ENCODE measurements at places on chromosomes 5 and 9. TPM values are rescaled to one million over a fixed set of nuclear protein-coding genes. Genes with fewer than 3 reads are reported as not detected.

DNA sequence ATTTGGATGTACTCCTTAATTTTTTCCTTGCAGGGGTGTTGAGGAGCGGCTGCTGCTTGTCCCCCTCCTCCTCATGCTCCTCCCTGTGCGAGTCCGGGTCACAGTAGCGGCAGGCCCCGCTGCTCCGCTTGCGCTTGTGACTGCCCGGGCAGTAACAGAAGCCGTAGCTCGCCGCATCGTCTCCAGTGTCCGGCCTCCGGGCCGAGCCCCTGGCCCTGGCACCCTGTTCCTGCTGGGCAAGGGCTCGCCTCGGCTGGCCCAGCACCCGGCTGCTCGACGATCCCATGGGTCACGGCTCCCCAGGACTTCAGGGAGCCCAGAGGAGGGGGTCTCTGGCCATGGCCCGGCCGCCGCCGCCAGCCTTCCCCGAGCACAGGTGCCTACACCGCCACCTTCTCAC lies at the start of gene GMCL2:
Gene GMCL2 (minus strand): TSS at position 358 of the 400 bp plus-strand sequence. CDS start 72 bp downstream, at position 286.
- DNase-seq = no peak

DNA sequence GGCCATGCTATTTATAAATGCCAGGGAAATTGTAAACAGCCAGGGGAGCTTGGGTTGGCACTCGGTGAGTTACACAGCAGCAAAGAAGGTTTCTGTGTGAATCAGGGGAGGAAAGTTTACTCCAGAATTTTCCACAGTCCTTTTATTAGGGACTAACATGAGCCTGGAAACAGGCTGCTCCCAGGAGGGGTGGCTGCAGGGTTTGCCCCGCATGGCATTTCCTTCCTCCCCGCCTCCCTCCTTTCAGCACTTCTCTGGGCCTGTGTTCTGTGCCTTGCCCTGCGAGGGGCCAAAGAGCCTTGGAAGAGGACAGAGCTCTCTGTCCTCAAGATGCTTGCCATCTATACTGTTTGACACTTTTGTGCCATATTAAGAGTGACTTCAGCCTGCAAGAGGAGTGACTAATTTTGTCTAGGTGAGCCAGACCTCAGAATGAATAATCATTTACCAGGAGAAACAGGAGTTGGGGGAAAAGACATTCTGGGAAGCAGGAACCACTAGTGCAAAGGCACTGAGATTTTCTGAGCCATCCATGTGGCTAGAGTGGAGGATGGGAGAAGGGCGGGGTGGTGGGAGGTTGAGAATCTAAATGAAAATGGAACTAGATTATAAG lies 1.8 kb downstream of the GSN start:
- no peak for DNase-seq

DND1 gene
- 1.8 TPM for total RNA-seq

GRCh38 chr5:69285448-69286116 lies 47.0 kb downstream of the CCDC125 start:
- no peak for DNase-seq

RGS7BP gene
- not detected for total RNA-seq

STRBP gene
- total RNA-seq = 40.3 TPM

ANKRD34B gene
- total RNA-seq = 0.10 TPM

LRRC19 gene
- total RNA-seq = not detected

- no peak for DNase-seq
Measured at GRCh38 chr5:143976055-143976454, 164.1 kb downstream of the HMHB1 start.

DNA sequence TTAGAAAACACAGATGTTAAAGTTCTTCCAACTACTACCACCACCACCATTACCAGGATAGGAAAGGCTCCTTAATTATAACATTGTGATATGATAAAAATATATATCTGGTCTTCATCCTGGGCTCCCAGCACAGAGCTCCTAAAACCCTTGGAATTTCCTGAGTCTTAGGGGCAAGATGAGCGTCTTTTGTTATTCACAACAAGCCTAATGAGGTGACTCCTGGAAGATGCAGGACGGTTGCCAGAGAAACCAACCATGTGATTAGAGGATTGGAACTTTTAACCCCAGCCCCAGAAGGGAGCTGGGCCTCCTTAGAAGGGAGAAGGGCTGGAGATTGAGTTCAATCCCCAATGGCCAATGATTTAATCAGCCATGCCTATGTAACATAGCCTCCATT lies 148.0 kb upstream of the ADRA1B start:
- no peak for DNase-seq

GRCh38 chr9:87250205-87250604 lies 247.5 kb upstream of the DAPK1 start:
- DNase-seq = no peak

PCSK1 gene
- total RNA-seq = not detected

DNA sequence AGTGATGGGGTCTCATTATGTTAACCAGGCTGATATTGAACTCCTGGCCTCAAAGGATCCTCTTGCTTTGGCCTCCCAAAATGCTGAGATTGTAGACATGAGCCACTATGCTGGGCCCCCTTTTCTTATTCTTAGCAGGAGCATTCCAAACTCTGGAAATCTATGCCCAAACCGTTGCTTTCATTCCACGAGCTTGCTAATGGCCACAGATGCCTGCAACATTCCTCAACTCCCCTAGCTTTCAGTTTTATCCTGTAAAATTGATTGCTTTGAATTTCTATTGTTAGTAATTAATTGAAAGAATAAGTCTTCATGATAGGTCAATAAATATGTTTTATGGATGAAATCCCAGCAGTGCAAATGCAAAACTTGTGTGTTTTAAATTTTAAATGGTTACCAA lies 564.8 kb upstream of the WWC1 start:
- no peak for DNase-seq

GRCh38 chr9:129866394-129867135 lies 31.3 kb downstream of the USP20 start:
- DNase-seq = no peak

MRPS27 gene
- 67.2 TPM for total RNA-seq

DNA sequence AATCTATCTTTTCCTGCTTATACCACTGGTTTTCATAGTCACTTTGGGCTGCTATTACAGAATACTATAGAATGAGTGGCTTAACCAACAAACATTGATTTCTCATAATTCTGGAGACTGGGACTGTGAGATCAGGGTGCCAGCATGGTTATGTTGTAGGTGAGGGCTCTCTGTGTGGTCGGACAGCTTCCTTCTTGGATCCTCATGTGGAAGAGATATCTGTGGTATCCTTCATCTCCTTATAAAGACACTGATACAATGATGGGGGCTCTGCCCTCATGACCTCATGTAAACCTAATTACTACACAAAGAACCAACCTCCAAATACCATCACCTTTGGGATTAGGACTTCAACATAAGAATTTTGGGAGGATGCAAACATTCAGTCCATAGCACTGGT lies 13.9 kb upstream of the PRLR start:
- no peak for DNase-seq

- no peak for DNase-seq
Measured at GRCh38 chr9:85151162-85151561, 481.6 kb downstream of the NTRK2 start.

- DNase-seq = no peak
Measured at GRCh38 chr9:35500130-35500748, 10.3 kb downstream of the RUSC2 start.

ZNF608 gene
- 37.5 TPM for total RNA-seq

LURAP1L gene
- 6.8 TPM for total RNA-seq

SPATA31D3 gene
- total RNA-seq = not detected

COL23A1 gene
- total RNA-seq = 0.05 TPM
